Thoracic aorta endothelial cell (primary cell): ENCODE measurements at places on chromosomes 7 and 10. TPM values are rescaled to one million over a fixed set of nuclear protein-coding genes. Genes with fewer than 3 reads are reported as not detected.

The LRRD1 gene
- 0.07 and 0.13 TPM in 2 replicates for total RNA-seq

The CUZD1 gene
- total RNA-seq: 2.1 TPM in 2 replicates

The MINDY3 gene
- 39.8 and 45.2 TPM in 2 replicates for total RNA-seq

The ELFN1 gene
- total RNA-seq: 0.53 and 0.86 TPM in 2 replicates
